ENCODE measurements at places on chromosomes 3 and 15.

DNA sequence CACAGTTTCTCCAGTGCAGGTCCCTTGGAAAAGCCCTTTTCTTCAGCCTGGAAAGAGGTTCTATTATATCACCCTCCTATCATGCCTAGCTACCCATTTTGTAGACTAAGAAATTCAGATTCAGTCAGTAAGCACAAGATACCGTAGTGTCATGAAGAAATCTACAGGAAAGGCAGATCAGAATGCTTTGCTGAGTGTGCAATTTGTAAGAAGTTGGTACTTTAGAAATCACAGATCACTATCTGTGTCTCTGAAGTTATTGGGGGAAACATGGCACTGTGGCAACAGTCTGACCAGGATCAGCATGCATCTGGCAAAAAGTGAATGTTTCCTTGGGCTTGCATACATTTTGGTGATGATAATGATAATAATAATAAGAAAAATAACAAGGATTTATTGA, 531.8 kb downstream of the EPHB1 start:
- DNase-seq: no peak

- no peak for DNase-seq
These were observed 594.0 kb downstream of the NTRK3 start for GRCh38 chr15:87662575-87662974.

DNA sequence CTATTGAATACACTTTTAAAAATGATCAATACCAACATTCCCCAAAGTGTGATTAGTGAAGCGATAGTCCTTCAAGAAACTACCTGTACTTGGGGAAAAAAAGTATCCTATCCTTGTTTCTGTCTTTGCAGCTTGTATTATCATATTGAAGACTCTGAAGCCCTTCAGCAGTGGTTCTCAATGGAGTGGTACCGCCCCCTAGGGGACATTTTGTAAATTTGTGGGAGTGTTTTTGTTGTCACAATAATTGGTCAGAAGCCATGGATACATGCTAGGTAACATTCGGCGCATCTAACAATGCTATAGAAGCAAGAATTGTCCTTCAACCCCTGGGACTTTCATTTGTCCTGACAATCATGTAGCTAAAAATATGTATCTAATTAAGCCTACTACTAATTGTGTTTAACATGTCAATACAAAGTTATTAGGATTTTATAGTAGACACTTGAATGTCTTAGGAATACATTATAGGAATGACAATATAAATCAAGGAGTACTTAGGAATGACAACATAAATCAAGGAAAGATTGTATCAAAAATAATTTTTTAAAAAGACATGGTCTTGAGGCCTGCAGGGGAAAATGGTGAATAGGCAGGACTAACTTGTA, 53.7 kb downstream of the NMD3 start:
- no peak for DNase-seq

DNA sequence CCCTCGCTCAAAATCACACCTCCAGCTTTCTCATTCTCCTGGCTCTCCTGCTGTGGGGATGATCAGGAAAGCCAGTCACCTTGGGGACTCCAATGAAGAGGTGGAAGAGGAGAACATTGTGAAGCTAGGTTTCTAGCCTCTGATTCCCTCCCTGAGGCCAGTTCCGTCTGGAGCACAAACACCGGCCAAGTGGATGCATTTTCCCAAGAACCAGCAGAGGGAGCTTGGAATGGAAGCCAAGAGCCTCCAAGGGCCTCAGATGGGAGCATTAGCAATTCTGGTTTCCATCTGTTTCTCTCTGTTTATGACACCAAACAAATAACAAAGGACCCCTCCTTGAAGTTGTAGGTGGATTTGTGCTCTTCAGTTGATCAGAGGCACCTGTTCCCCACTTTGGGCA, 40.6 kb upstream of the NMNAT3 start:
- DNase-seq: no peak

GRCh38 chr3:69451594-69451993, 65.7 kb upstream of the FRMD4B start:
- no peak for DNase-seq

GRCh38 chr3:138941259-138941885, 5.6 kb downstream of the FOXL2 start:
- DNase-seq: no peak

DNA sequence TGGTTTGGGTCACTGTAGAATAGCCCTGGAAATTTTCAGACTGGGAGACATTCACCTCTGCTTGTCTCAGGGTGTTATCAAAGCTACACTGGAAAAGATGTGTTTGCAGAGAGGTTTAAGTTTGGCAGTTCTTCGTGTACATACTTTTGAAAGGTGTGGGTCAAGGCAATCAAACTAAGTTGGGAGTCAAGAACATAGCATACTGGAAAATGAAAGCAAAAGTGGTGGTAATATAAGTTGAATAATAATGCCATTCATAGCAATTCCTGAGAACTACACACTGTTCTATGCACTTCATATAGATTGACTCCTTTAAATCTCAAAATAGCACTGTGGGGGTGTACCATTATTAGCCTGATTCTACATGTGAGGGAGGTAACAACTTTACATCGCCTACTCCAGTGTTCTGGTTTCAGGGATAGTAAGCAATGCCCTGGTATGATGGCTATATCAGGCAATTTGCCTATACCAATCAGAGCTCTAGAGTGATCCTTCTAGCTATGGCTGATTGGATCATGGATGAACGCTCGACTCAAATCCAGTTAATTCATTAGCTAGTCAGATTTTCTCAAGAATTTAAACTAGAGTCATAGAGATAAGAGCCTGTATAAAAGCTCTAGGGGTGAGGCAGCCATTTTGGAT, 44.6 kb upstream of the RASGRP1 start:
- DNase-seq: no peak

DNA sequence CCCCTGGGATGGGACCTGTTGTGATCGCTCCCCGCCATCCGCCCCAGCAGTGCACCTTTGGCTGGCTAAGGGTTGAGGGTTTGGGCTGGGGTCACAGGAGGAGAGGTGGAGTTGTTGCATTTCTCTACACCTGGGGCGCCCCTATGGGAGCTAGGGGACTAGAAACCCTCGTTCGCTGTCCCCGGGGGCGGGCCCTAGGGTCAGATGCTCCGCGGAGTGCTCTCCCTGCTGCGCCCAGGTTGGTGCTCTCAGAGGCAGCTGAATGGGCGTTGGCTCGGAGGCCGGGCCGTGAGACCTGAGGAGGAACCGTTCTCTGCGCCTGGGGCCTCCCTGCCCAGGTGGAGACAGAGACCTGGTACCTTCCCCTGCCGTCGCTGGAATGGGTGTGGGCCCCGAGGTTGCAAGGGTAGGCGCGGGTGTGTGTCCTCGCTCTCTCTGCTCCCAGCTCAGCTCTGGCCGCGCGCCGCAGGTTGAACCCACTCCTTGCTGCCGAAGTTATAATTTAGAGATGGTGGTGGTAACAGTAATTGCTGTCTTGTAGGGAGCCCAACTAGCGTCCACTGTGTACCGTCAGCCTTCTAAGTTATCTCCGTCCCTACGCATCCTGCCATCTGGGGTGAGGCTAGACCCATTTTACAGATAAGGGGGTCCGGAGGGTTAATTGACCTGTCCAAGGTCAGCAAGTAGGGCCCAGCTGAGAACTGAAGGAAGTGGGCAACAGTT, 965 bp downstream of the FLNB start:
- no peak for DNase-seq

GRCh38 chr3:73148206-73148605, 86.7 kb downstream of the EBLN2 start:
- no peak for DNase-seq

GRCh38 chr3:66076861-66077470, 38.2 kb upstream of the MAGI1 start:
- no peak for DNase-seq

GRCh38 chr3:195838714-195839113, 27.0 kb upstream of the MUC4 start:
- no peak for DNase-seq

- no peak for DNase-seq
These were observed 118.1 kb downstream of the AGBL1 start for GRCh38 chr15:86197770-86198169.

- DNase-seq: no peak
These were observed 637.1 kb downstream of the MAGI1 start for GRCh38 chr3:65401359-65402305.

DNA sequence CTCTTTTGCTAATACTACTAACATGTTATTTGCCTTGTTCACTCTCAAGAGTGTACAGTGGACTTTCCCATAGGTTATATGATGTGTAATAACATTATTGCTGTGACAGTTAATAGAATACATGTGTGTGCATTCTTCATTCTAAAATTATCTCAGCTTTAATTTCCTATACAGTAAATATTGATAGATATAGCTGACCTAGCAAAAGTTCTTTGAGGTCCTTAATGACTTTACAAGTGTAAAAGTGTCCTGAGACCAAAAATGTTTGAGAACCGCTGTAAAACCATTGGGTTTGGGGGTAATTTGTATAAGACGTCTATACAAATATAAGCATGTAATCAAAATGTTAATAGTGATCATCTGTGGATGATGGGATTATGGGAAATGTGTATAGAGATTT, 469.5 kb upstream of the PROK2 start:
- no peak for DNase-seq

GRCh38 chr3:148227534-148227933, 470.2 kb upstream of the AGTR1 start:
- no peak for DNase-seq

DNA sequence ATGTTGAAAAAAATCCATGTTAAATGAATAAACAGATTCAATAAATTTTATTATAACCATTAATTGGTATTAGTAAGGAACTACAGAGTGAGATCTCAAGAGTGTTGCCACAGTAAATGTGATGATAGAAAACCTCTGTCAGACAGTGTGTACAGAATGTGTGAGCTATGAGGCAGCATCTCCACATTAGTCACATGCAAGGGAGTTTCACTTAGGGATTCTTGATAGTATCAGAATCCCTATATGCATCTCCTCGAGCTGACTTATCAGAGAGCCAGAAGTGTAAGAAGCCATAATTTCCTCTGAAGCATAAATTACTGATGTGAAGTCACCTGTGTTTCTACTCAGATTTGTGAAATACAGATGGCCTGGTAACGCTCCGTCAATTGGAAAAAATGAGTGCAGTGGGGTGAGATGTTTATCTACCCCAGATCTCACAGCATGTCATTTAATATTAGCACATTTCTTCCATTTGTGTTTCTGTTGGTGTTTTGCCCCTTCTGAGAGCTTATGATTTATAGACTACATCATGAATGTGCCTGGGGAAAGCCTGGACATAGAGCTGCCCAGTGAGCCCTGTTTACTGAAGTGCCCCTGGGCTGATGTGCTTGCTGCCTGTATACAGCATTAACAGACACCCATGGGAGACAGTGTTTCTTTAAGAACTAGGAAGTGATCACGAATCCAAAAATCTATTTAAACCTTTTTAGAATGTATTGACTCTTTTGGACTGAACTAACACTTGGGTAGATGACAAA, 262.4 kb downstream of the CPNE4 start:
- no peak for DNase-seq

- no peak for DNase-seq
These were observed 528.8 kb downstream of the UNC13C start for GRCh38 chr15:54506977-54507524.

DNA sequence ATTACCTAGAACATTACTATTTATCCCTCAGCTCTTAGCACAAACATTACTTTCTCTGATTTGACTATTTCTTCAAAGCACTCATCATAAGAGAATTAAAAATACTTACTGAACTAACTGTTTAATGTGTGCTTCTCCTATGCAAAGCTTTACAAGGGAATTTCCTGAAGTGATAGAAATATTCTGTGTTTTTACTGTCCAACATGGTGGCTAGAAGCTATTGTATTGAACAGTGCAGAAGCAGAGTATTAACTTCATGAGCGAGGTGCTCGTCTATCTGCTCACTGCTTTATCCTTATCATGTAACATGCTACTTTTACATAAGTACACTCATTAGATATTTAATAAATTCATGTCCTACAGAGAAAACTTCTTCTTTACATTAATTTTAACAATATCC, 239.1 kb downstream of the ISL2 start:
- no peak for DNase-seq

DNA sequence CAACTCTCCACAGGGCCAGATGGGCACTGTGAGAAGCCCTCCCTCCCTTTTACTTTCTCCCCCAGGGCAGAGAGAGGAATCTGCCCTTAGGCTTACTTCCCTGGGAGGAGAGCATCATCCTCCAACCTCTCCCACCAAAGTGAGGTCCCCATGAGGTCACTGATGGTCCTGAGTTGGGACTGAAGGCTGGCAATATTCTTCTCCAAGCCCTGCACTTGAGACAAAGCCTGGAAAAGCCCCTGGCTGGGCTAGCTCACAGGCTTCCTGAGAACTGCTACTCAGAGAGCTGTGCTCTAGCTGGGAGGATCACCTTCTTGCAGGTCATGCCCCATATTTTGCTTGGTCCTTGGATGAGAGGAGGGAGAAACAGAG, 110.0 kb upstream of the MEF2A start:
- DNase-seq: no peak

Data from stimulated activated CD4-positive, alpha-beta T cell treated with anti-CD3 and anti-CD28 coated beads, Interleukin-1b, Interleukin-23, amount 100 ng/mL, for 1 hour (primary cell).